Transverse colon (tissue), 4 donors: ENCODE measurements at places on chromosomes 7 and 10. TPM values are rescaled to one million over a fixed set of nuclear protein-coding genes. Genes with fewer than 3 reads are reported as not detected.
A peak's percentile ranks its signal among the peaks of the same experiment; 100 is the strongest.

- no peak for DNase-seq
These were observed 4.1 kb downstream of the ARMC3 start for GRCh38 chr10:22931948-22932347.

GRCh38 chr7:79930604-79931003, 204.0 kb upstream of the GNAI1 start:
- no peak for DNase-seq

GRCh38 chr10:78407966-78408365, 374.3 kb downstream of the RPS24 start:
- no peak for DNase-seq

- DNase-seq, result no peak
These were observed 31.1 kb upstream of the C1GALT1 start for GRCh38 chr7:7151285-7151684.

DNA sequence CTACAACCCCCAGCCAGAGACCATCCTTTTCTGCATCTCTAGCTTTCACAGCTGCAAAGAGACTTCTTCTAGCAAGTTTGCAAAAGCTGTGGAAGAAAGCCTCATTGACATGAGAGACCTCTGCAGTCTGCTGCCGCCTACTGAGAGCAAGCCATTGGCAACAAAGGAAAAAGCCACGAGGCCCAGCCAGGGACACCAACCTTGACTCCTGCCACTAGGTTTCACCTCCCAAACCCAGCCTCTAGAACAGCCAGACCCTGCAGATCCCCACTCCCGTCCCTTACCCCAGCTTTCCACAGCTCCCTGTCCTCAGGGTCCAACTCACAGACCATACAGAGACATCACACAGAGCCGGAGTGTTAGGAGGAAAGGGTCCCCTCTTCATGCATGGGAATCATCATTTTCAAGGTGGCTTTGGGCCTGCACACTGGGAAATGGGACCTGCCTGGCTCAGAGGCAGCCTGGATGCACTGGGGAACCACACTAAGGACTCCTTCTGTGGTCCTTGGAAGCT, 14.6 kb upstream of the C10orf53 start:
- DNase-seq, result no peak

GRCh38 chr10:125243532-125244253, 83.3 kb upstream of the CTBP2 start:
- DNase-seq, result no peak

DNA sequence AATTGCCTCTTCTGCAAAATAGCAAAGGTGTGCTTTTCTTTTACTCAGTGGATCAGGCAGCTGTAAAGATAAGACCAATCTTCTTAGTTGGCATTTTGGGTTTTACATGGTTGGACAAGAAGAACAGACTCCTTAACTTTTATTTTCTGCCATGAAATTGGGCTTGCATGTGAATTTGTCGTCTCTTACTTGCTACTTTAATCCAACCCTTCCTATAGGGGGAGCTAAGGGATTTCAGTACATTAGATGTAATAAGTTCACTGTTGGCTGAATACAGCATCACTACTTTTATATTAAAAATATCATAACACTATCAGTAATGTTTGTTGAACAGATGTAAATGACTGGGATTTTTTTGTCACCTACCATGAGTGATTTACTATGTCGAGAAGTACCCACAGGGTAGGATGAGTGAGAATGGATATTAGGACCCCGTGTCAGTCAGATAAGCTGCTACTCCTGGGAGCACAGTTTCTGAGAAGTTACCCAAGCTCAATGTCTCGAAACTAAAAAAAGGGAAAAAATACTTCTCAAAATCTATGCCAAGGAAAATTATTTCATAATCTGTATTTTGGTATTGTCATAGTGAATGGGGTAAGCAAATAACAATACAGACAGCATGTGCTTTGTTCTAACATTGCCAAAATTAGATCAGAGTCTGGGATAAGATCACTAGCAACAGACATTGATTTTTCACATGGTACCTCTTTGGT, 127.4 kb upstream of the AGR3 start:
- no peak for DNase-seq

GRCh38 chr7:151709141-151710038, 167.5 kb downstream of the PRKAG2 start:
- no peak for DNase-seq

GRCh38 chr7:100472121-100472851, 6.7 kb downstream of the TSC22D4 start:
- peak; percentile 38 for DNase-seq

GRCh38 chr10:85607043-85607695, 759.4 kb downstream of the GRID1 start:
- no peak for DNase-seq

GRCh38 chr7:104160375-104160774, 47.4 kb downstream of the ORC5 start:
- DNase-seq, result no peak

- no peak for DNase-seq
These were observed 148.2 kb downstream of the CHN2 start for GRCh38 chr7:29342761-29343160.

- peak; percentile 15 for DNase-seq
These were observed at the start of gene AMPH for GRCh38 chr7:38630720-38631673. TSS of gene AMPH (minus strand) at chr7:38631373. CDS start at chr7:38631351, 22 bp downstream.

- DNase-seq, result no peak
These were observed 44.4 kb downstream of the TEX36 start for GRCh38 chr10:125638555-125638954.

DNA sequence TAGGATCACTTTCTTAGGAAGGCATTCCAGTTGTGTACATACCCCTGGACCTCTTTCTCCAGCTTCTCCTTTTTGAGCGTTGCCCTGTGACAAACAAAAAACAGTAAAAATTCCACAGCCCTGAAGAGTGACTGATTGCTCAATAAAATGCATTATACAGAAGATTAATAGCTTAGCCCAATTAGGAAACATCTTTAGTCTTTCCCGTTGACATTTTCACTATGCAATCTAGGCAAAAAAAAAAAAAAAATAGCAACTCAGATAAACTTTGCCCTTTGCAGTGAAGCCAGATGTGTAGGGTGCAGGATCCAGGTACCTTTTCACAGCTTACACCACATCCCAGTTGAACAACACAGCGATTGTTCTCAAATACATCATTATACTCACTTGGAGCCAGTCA, 17.9 kb downstream of the COL28A1 start:
- no peak for DNase-seq

- DNase-seq, result no peak
These were observed 79.3 kb downstream of the JCAD start for GRCh38 chr10:29980084-29980483.

DNA sequence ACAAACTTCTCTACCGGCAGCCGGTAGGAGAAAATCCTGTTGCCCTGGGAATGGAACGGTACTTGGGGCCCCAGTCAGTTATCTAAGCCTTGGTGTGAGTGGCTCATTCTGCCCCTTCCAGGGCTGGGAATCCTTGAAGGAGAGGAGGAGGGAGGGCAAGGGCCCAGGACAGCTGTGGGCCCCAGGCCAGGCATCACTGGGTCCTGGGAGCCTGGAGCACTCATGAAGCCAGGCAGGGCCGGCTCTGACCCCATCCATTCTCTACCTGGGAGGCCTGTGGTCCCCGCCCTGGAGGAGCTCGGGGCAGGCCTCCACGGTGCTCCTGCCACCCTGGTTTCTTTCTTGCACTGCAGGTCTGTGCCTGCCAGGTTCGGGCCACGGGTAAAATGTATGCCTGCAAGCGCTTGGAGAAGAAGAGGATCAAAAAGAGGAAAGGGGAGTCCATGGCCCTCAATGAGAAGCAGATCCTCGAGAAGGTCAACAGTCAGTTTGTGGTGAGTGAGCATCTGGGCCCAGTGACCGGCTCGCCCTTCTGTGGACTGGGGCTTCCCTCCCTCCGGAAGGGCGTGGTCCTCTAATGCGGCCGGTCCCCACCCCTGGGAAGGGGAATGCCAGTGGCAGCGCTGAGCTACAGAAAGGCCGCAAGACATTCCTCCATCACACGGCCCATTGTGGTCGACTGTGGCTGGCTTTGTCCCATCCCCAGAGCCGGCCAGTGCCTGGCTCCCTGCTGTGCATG, 111.3 kb downstream of the RGS10 start:
- no peak for DNase-seq

GRCh38 chr10:116632596-116633215, 12.0 kb downstream of the PNLIPRP2 start:
- no peak for DNase-seq

DNA sequence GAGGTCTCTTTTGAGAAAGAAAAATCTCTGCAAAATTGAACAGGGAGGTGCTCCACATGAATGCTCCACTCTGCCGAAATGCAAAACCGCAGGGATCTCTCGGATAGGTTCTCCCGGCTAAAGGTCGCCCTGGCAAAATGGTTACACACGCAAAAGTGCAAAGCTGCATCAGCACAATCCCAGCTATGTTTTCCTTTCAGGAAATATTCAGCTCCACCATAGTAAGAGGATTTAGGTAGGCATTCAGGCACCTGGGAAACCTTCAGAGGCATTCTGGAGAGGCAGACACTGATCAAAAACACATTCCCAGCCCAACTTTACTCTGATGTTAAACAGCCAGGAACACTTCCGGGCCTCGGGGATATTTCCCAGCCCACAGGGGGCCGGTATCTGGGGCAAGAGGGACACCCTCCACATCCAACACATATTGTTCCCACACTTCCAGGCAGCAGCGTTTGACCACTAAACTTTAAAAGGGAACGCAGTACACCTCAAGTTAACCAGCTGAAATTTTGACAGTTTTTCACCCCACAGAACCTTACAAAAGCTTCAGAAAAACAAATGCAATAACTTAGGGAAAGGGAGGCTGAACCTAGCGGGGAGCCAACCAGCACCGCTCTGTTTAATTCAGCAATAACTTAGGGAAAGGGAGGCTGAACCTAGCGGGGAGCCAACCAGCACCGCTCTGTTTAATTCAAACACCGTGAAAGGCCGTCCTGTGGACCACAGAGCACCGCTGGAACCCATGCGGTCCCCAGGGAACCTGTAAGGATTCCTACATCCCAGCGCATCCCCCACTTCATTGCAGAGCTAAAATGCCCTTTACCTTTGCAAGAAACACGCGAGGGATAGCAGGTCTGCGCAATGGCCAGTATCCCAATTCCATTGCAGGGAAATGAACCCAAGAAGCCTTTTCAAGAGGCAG, 45.9 kb downstream of the TNS3 start:
- DNase-seq, result no peak

The FUOM gene
- 29.2 TPM for total RNA-seq

The OR6V1 gene
- total RNA-seq, result not detected

The C10orf90 gene
- not detected for total RNA-seq

The NME8 gene
- total RNA-seq, result not detected

The RPEL1 gene
- total RNA-seq, result not detected

The RHOBTB1 gene
- total RNA-seq, result 8.9 TPM

The RBM20 gene
- 10.5 TPM for total RNA-seq

The NRAP gene
- total RNA-seq, result 1.1 TPM

The HTR5A gene
- not detected for total RNA-seq

The CFAP70 gene
- total RNA-seq, result 1.2 TPM
